ENCODE measurements at places on chromosomes 12 and 14.

- peak; percentile 45 for DNase-seq
These were observed 64.0 kb downstream of the MON2 start for GRCh38 chr12:62530596-62530995.

DNA sequence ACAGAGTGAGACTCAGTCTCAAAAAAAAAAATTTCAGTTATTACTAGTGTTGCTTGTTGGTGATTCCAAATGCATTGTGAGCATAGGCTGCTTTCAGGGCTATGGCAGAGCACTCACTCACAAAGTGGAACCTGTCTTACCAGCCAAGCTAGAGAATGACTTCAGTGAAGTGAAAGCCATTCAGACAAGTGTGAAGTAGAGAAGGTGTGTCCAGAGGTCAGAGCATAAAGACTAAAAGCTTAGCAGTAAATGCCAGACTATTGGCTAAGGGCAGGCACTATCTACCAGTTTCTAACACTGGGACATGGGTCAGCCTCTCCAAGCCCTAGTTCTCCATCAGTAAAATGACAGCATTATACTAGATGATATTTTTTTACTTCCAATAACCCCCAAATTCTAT lies 12.7 kb downstream of the PPP1R36 start:
- no peak for DNase-seq

DNA sequence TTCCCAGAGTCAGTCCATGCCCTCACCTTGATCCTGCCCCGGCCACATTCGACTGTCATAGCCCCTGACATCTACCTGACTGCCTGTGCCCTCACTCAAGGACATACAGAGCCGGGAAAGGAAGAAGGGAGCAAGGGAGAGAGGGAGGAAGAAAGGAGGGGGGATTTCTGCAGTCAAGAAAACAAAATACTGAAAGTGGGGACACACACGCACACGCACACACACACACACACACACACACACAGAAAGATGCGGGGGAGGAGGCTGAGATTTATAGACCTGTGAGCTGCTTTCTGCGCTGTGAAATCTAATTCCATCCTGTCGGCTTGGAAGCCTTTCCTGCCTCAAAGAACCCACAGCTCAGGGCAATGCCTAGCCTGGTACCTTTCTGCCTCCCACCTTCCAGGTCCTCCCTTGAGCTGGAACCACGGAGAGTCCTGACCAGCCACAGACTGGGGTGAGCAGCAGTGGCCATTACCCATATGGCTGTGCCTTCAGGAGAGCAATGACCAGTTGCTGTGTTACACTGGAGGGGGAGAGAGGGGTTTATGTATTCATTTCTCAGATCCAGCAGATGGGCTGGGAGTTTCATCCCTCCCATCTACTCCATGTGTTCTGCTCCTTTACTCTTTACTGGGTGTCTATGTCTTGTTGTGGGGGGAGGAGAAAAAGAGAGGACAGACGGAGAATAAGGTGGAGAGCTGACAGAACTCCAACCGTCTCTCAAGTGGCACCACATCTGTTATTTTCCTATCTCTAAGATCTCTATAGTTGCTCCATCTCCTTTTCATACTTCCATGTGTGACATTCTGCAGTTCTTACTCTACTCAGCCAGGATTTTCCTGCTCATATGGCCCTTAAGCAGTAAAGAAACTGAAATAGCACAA lies 12.9 kb downstream of the C14orf93 start:
- no peak for DNase-seq

- no peak for DNase-seq
These were observed 101.1 kb upstream of the SFSWAP start for GRCh38 chr12:131609762-131610161.

All from skeletal muscle cell (primary cell).